Common myeloid progenitor, CD34-positive (primary cell): ENCODE measurements at places on chromosomes 2 and 18.
A peak's percentile ranks its signal among the peaks of the same experiment; 100 is the strongest.

DNA sequence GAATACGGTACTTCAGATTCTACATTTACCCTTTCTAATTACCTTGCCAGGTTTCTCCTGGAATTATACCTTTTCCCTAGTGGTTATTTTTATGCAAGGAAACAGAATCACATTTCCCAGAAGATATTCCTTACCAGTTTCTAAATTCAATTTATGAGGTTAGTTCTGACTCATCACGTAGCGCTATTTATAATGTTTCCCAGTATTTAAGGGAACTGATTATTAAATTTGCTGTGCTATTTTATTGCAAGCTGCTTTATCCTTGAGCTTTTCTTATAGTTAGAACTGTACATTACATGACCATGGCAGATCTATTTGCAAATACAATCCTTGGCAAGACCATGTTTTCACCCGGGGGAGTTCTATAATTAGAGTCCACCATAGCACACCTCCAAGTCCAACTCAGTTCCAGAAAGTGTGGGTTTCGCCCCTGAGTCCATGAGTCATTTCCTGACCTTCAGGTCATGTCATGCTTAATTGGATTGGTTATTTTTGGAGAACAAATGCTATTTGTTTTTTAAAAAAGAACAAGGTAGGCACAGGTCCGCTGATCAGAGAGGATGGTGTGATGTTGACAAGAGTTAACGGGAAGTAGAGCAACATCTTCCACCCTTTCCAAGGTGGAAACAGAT is 126.6 kb downstream of the ZNF532 start:
- peak; percentile 35 for DNase-seq

DNA sequence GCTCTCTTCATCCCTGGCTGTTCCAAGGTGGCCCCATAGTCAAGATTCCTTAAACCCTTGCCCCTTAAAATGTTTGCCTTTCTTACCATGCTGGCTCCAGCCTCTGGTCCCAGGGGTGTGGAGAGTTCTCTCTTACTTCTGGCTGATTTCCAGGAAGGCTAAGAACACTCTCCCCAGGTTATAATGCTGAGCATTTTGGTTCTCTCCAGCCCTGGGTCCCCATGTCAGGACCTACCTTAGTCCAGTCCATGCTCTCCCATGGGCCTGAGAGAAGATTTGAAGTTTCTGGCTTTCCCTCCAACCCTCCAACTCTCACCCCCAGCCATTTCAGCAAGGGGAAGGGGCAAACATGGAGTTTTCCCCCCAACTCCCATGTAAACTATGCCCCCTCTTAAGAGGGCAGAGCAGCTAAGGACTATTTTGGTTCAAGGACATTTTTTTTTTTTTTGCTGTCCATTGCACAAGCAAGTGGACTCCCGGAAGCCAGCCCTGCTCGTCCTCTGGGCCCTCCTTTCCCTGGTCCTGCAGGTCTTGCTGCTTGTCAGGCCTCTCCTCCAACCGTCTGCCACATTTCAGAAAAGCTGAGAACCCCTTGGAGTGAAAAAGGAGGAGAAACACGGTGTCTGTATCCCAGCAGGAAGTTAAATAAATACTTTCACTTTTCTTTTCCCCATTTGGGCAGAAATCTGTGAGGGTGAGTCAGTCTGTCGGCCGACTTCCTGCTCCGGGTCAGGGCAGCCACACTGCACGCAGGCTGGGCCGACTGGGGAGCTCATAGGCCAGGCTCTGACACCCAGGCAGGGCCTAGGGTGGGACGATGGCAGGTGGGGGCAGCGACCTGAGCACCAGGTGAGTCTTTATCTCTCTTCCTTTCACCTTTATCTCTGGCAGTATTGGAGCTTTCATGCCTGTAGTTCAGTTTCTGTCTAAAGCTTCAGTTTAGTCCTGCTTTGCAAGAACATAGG is at the start of gene SP140L:
Gene SP140L, plus strand, starts transcription at position 741 of the 965 bp plus-strand sequence. Its CDS starts 77 bp downstream, at position 818.
- DNase-seq: peak; percentile 92

- DNase-seq: no peak
These were observed 11.2 kb upstream of the GPR17 start for GRCh38 chr2:127634626-127635379.

GRCh38 chr2:62424899-62425298 is 81.1 kb downstream of the TMEM17 start:
- no peak for DNase-seq

GRCh38 chr2:167335541-167335992 is 447.3 kb downstream of the XIRP2 start:
- DNase-seq: no peak

- peak; percentile 59 for DNase-seq
These were observed 888 bp downstream of the VAMP5 start for GRCh38 chr2:85584857-85585780.

- DNase-seq: peak; percentile 55
These were observed 58.9 kb upstream of the LINC00305 start for GRCh38 chr18:64207820-64208219.

DNA sequence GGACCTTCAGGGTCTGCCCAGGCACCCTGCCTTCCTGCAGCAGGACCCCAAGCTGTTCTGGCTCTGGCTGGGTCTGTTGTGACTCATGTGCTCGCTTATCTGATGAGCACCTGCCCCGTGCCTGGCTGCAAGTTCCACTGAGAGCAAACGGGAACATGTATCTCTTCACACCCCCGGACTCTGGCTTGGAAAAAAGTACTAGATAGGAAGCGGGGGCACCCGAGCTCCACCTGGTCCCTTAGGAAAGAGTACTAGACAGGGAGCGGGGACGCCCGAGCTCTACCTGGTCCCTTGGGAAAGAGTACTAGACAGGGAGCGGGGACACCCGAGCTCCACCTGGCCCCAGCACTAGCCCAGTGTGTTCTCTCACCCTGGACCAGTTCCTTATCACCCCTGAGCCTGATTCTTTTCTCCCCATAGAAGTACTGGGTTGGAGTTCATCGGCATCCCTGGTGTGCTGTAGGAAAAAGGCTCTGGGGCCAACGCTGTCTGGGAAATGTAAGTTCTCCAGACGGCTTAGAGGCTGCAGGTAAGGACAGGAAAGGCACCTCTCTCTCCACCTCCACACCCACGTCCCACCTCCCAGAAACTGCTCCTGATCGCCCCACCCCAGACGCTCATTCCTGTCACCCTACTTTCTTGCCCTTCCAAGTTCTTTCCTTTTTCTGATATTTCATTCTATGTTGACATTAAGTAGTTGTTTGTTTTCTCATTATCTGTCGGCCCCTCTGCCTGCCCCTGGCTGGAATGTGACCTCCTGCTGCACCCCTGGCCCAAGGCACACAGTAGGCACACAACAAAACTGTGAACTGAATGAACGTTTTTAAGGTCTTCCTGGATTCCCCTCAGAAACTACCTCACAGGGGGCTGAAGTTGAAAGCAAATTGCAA is 40.2 kb downstream of the HDAC4 start:
- DNase-seq: no peak

GRCh38 chr2:138010890-138011289 is 46.6 kb downstream of the HNMT start:
- DNase-seq: no peak

DNA sequence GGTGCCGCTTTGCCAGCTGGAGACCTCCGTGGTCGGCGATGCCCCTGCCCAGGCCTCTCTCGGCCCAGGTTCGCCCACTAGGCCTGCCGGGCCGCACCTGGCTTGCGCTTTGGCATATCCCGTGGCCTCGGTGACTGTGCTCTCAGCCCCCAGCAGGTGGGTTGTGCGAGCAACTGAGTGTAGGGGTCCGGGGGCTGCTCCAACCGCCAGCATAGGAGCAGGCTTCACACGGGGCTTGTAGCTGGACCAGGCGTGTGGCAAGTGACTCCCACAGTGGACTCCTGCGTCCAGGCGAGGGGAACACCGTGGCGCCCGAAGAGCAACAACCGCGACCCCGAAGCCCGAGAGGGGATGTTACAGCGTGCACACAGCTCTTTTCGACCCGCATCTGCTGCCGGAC is 9.7 kb downstream of the TRAPPC12 start:
- DNase-seq: no peak

- DNase-seq: no peak
These were observed 28.4 kb downstream of the TMEM177 start for GRCh38 chr2:119707117-119708087.
